ENCODE measurements at places on chromosomes 4 and X.

DNA sequence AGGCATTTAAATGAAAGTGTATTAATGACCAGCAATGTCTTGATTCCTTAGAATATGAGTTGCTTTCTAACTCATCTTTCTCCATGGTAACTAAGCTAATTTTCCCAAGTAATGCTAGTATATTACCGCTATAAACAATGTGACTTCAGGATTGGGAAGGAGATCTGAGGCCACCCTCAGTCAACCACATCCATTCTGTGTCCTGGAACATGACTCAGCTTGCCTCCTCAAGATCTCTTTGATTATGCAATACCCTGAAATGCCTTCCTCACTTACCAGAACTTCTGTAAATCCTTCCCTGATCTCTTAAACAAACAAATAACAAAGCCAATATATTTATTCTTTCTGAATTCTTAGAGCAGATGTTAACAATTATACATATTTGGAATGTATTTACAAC is 1495.5 kb downstream of the PCDH18 start:
- DNase-seq, result no peak

- no peak for DNase-seq
Measured at GRCh38 chrX:70525733-70526132, 81.1 kb downstream of the DLG3 start.

GRCh38 chr4:155539746-155540145 is 126.9 kb upstream of the GUCY1A1 start:
- DNase-seq, result no peak

DNA sequence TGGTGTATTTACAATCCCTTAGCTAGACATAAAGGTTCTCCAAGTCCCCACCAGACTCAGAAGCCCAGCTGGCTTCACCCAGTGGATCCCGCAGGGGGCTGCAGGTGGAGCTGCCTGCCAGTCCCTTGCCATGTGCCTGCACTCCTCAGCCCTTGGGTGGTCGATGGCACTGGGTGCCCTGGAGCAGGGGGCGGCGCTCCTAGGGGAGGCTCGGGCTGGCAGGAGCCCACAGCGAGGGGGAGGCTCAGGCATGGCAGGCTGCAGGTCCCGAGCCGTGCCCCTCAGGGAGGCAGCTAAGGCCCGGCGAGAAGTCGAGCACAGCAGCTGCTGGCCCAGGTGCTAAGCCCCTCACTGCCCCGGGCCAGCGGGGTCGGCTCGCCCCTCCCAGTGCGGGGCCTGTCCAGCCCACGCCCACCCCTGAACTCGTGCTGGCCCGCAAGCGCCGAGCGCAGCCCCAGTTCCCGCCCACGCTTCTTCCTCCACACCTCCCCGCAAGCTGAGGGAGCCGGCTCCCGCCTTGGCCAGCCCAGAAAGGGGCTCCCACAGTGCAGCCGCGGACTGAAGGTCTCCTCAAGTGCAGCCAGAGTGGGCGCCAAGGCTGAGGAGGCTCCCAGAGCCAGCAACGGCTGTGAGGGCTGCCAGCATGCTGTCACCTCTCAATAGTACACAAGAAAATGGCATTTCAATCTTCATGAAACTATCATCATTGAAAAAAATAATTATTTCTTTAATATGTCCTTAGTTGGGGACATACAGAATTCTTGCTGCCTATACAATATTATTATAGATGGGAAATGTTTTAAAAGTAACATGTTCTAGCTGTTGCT is 189.1 kb downstream of the SLC7A11 start:
- no peak for DNase-seq

DNA sequence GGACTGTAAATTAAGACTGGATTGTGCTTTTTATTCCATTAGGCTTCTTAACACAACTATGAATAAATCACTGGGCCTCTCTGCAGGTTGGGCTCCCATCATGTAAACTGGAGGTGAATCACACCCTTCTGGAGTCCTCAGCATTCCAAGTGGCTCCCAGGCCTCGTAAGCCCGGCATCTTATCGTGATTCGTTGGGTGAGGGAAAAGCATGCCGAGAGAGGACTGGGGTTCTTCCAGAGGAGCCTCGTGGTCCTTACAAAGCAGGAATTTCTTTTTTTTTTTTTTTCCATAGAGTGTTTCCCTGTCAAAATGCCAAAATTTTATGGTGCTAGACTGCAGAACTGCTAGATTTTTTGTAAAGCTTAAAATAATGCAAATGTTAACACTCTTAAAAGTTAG is 20.0 kb downstream of the CLDN22 start:
- no peak for DNase-seq

DNA sequence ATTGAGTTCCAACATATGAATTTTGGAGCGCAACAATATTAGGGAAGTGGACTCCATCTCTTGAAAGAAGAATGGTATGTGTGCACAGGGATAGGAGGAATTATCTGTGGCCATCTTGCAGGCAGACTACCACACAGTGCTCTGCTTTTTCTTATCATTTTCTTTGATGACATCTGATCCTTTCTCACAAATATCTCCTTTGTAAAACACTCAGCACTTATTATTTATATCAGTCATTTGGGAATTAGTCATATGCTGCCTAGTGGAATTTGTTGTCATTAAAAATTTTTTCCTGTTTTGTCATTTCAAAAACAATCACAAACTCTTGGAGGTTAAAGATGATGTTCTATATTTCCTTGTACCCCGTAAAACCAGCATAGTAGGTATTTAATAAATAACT is 444.3 kb upstream of the ATOH1 start:
- DNase-seq, result no peak

DNA sequence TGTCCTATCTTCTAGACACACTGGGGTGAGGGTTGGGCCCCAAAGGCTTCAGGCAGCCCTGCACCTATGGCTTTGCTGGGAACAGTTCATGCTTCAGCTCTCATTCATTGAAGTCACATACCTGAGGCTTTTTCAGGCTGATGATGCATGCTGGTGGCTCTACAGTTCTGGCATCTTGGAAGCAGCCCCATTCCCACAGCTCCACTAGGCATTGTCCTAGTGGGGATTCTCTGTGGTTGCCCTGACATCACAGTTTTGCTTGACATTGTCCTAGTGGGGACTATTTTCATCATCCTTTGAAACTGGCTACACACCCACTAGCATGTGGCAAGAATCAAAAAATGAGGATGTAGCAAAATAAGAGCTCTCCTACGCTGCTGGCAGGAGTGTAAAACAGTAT is 37.7 kb upstream of the C4orf17 start:
- DNase-seq, result no peak

DNA sequence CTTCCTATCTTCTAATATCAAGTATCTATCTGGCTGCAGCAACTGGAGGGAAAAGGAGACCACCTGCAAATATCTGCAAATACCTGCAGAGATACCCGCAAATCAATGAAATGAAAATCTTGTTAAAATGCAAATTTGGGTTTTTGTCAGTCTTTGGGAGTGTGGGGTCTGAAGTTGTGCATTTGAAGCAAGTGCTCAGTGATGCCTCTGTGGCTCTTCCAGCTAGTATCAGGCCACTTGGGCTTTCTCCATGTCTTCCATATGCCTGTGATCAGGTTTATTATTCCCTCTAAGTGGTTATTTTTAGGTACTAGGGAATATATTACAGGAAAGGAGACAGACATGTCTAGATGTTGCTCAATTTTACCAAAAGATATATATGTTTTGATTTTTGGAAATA is 880.3 kb downstream of the ADGRL3 start:
- DNase-seq, result no peak

- no peak for DNase-seq
Measured at GRCh38 chr4:86993909-86994681, 59.3 kb downstream of the AFF1 start.

GRCh38 chr4:147865926-147866325 is 134.0 kb downstream of the ARHGAP10 start:
- no peak for DNase-seq

GRCh38 chr4:33395731-33396485 is 2675.7 kb downstream of the PCDH7 start:
- no peak for DNase-seq

DNA sequence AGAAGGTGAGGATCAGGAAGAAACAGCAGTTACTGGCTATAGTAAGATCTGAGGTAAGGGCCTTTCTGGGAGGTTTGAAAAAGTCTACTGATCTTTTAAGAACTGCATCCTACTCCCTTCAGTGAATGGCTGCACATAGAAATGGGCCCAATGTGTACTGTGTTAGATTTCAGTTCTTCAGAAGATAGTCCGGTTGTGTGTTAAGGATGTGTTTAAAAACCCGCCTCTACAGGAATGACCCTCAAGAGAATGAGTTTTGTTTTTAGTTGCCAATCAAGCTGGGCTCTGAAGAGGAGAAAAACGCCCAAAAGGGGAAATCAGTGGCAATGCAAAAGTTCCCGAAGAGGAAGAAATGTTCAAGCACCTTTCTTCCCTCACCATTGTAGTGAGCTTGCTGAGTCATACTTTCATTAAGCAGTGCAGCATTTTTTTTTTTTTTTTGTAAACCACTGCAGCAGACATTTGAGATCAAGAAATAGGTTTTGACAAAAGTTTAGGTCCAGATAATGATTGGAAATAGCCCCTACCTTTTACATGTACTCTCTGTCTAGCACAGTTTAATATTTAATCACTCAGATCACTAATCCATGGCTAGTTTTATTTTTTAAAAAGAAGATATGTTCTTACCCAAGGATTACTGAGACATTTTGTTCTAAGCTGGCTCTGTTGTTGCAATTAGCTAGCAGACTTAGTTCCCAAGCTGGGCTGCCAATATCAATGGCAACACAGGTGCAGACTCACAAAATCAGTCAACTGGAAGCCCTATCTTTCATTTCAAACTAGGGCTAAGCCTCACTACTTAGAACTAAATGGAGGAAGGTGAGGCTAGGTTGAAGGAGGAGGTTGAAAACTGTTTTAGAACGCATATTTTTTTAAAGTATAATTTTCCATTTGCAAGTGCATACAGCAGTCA is 7.0 kb upstream of the TRPC5OS start:
- no peak for DNase-seq

DNA sequence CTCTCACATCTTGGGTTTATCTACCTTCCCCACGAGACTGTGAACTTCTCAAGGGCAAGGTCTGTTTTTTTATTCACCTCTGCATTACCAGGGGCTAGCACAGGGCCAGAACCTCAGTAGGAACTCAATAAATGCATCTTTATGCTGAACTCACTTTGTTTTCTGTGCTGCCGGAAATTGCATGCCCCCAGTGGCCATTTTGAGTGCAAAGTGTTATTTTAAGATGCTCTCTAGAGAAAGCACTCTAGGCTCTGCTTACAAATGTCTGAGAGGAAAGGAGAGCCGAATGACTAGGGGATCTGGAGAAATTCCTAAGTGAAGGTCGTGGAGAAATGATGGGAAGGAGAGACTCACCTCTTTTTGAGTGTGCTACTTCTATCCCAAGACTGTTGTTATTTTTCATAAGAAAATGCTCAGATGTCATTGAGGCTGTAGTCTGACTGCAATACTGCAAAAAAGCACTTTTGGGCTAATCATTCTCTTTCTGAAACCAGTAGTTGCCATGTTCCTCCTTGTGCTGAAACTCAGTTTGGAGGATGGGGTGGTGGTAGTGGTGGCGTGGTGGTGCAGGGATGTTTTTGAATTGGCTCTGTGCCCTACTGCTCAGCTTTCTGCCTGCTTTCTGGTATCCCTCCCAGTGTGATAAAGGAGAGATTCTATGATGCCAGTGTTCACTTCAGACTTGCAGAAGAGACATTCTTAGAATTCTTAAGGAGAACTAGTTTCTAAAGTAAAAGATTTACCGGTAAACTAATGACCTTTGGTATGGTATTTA is 41.3 kb downstream of the DOCK11 start:
- no peak for DNase-seq

All from psoas muscle (tissue), 8 donors.